ENCODE measurements at places on chromosomes 16 and 17.

GRCh38 chr17:17830740-17831207 is 6.0 kb downstream of the SREBF1 start:
- DNase-seq, result no peak

GRCh38 chr17:77429369-77429968 is 288.7 kb downstream of the SEC14L1 start:
- DNase-seq, result no peak

DNA sequence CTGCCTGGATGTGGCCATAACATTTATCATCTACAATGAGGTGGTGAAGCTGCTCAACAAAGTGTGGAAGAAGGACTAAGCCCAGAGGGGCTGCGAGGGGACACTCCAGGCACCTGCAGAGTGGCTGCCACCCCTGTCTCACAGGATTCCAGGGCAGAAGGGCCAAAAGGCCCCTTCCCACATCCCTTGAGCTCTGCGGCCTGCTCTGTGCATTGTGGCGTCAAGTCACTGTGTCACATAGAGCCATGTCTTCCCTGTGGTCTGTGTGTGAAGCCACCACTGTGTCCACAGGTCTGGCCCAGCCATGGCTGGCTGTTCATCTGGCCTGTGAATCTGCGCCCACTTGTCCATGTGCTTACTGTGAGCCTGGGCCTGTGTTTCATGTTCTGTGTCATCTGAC is 1714.6 kb downstream of the TP53TG3F start:
- DNase-seq, result no peak

GRCh38 chr17:48492401-48493298 is 38.2 kb downstream of the HOXB1 start:
- DNase-seq, result peak; percentile 80

Measured in NCI-H1436 (cell line).